ENCODE measurements at places on chromosomes 16 and 17.

DNA sequence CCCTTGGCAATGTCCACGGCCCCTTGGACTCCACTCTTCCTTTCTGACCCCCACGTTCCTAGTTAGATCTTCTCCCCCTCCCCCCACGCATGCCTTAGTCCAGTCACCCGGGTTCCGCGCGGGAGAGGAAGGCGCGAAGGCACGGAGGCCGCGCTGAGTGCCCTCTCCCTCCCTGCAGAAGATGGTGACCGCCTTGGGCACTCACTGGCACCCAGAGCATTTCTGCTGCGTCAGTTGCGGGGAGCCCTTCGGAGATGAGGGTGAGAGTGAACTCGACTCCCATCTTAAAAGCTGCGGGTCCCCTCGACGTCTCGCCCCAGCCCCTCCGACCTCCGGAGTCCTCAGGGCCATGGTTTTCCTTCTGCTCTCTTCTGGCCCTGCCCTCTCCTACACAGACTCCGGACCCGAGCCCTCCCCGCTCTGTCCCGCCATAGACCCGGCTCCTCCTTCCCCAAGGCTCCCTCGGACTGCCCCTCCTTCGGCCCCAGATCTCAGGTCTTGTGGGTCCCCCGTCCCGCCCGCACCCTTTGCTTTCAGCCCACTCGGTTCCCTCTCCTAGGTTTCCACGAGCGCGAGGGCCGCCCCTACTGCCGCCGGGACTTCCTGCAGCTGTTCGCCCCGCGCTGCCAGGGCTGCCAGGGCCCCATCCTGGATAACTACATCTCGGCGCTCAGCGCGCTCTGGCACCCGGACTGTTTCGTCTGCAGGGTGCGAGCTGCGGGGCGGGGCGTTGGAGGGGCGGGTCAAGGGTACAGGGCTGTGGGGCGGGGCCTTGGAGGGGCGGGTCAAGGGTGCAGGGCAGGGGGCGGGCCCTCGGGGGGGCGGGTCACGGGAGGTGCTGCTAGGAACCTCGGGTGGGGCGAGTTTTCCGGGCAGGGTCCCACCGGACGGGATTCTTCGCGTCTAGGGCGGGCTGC, 4.6 kb downstream of the TGFB1I1 start:
- DNase-seq, result no peak

DNA sequence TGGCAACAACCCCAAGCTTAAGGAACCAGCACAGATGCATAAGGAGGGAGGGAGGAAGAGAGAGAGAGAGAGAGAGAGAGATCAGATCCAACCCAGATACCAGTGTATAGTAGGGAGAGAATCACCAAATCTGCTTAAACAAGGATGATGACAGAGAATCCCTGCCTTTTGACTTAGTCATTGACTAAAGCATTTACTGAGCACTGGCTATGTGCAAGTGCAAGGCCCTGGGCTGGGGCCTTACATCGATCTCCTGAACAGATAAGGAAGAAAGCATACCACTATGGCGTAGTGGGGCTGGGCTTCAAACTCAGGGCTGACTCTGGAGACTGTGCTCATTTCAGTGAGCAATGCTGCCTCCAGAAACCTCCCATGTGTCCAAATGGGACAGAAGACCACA, 15.8 kb downstream of the TSNAXIP1 start:
- DNase-seq, result no peak

DNA sequence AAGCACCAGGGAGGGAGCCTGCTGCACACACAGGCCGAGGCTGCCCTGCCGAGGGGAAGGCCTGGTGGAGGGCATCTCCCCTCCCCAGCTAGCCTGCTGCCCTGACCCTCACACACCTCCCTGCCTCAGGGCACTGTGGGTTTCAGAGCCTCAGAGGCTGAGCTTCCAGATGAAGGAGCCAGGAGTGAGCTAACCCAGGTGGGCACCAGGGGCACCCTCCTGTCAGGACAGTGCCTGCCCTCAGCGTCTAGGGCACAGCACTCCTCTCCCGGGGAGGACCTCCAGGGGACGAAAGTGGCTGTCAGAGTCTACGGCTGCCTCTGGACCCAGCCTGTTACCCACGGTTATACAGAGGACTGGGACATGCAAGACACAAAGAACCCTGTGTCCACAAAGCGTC, 22.8 kb upstream of the DLX4 start:
- no peak for DNase-seq

- DNase-seq, result no peak
These were observed 74.9 kb upstream of the ZFHX3 start for GRCh38 chr16:73122604-73123391.

DNA sequence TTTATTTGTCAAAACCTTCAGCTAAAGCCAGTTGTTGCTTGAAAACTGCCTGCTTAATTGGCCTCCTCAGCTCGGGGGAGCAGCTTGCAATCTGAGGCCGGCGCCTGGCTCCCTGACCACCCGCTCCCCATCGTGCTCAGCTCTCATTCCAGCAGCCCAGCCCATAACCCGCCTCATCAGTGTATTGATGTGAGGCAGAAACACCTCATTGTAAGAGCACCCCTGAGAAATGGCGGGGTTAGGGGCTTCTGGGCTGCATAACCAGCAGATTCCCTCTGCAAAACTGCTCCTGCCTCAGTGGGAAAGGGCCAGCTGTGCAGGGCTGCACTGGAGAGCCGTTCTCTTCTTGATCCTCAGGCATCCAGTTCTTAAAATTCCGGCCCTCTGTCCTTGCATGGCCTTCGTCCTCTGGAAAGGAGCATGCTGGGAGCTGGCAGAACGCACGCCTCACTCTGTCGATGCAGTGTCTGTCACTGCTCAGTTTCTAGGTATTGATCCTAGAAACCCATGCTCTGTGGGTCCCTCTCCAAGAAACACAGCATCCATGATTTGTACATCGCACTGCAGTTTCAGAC, 113.8 kb upstream of the CHMP6 start:
- no peak for DNase-seq

DNA sequence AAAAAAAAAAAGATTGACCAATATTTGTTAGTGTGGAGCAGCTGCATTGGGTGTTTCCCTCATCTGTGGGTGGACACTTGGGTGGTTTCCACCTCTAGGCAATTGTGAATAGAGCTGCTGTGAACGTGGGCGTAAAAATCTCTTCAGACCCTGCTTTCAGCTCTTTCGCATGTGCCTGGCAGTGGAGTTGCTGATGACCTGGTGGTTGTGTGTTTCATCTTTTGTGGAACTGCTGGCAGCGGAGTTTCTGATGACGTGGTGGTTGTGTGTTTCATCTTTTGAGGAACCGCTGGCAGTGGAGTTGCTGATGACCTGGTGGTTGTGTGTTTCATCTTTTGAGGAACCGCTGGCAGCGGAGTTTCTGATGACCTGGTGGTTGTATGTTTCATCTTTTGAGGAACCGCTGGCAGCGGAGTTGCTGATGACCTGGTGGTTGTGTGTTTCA, 21.4 kb downstream of the ZC3H18 start:
- no peak for DNase-seq

GRCh38 chr16:61295311-61295710, 740.9 kb downstream of the CDH8 start:
- DNase-seq, result no peak

DNA sequence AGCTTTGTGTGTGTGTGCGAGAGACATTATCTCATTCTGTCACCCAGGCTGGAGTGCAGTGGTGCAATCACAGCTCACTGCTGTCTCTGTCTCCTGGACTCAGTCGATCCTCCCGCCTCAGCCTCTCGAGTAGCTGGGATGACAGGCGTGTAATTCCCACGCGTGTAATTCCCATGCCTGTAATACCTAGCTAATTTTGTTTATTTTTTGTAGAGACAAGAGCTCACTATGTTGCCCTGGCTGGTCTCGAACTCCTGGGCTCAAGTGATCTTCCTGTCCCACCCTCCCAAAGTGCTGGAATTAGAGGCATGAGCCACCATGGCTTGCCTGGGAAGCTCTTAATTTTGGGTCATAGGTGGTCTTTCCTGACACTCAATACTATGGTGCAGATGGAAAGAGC, 205.3 kb upstream of the TNRC6C start:
- DNase-seq, result no peak

- DNase-seq, result no peak
These were observed 23.0 kb upstream of the CAPNS2 start for GRCh38 chr16:55543472-55543871.

GRCh38 chr17:80605326-80606066, 60.9 kb downstream of the RPTOR start:
- DNase-seq, result no peak

DNA sequence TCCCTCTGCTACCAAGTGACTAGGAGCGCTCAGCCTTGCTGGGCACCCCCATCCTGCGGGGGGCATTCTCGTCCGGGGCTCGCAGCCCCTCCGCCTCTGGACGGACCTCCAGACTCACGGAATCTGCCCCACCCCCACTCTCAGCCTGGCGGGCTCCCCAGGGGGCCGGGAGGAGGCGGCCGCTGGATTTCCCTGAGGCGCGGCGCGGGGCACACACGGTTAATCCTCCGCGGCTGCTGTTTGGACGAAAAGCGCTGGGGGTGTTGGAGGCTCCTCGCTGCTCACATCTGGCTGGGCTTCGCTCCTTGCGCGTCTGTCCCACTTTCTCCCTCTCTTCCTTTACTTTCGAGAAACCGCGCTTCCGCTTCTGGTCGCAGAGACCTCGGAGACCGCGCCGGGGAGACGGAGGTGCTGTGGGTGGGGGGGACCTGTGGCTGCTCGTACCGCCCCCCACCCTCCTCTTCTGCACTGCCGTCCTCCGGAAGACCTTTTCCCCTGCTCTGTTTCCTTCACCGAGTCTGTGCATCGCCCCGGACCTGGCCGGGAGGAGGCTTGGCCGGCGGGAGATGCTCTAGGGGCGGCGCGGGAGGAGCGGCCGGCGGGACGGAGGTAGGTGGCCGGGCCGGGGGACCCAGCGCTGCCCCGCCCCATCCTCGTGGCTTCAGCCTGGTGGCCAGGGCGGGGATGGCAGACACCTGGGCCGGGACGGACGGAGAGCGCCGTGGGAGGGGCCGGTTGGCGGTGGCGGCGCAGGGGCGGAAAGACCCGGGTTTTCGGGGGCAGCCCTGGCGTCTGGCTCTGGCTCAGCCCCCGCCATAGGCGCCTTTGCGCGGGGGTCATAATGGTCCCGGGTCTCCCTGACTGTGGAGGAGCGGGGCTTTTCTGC, at the start of gene C1QTNF1:
C1QTNF1 (plus strand) TSS at position 284 of the 886 bp plus-strand sequence. CDS start 19,800 bp downstream, outside the sequence.
- DNase-seq, result no peak

DNA sequence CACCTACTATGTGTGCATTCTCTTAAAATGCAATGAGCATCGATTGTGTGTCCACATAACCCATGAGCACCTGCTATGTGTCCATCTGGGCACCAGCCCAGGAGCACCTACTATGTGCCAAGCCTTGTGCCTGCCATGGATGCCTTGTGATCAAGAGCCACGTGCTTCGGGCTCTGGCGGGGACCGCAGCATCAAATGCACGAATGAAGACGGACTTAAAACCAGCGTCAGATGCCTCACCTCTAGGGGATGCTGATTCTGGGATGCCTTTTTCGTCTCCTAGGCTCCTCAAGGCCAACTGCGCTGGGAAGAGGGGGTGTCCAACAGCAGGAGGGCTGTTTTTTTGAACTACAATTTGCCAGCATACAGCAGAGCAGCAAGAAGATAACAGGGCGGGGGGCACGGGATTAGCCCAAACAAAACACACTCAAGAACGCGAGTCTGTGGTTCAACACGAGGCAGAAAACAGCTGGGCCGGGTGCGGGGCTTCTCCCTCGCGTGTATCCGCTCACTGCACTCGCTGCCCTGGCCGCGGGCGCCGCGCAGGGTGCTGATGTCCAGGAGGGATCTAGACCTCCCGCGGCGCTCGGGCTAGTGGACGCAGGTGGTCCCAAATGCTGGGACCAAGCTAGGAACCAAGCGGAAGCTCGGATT, 1.2 kb upstream of the GLIS2 start:
- DNase-seq, result no peak

DNA sequence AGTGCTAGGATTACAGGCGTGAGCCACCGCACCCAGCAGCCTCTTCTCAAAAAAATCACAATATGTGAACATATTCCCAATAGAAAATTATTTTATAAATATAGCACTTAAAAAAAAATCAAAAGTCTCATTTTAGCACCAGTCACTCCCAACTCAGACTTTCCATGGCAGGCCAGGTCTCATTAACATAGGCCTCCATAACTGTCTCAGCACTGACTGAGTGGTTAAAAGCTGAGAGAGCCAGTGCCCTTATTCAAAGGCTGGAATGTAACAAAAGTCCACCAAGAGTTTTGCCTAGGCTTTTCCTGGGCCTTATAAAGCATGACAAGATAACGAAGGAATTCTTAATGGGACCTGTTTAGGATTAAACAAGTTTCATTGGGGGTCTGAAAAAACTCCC, 79.8 kb downstream of the EMP2 start:
- no peak for DNase-seq

Data from NCI-H1436 treated with DMSO at 0.1 percent for 48 hours (cell line).